SK-N-DZ (cell line): ENCODE measurements at places on chromosomes 4 and X.
A peak's percentile ranks its signal among the peaks of the same experiment; 100 is the strongest.

GRCh38 chr4:78217557-78217956 lies 160.4 kb downstream of the FRAS1 start:
- DNase-seq = no peak

DNA sequence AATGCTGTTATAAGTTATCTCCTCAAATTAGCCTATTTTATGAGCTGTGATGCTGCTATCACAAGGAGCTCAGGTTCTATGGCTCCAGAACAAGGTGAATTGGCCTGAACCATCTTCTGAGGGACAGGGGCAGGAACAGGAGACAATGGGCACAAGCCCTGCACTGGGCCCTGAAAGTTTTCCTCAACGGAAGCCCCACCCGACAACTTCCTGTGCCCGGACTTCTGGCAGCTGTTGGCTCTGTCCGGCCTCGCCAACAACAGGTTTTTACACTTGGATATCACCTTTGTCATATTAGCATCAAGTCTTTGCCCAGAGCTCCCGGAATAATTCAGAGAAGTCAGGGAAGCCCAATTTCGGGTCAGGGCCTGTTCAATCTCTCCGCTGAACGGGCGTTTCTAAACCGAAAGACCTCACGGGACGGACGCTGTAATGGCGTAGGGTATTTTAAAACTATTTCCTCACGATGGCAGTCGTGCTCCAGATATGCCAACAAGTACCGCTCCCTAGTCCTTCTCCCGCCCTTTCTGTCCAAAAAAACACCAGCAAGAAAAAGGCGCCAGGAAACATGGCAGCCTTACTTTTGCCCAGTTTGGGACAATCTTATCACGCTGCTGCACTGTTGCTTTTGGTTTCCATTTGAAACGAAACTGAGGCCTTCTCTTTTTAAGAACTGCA lies 201.0 kb upstream of the STK26 start:
- peak; percentile 50 for DNase-seq

DNA sequence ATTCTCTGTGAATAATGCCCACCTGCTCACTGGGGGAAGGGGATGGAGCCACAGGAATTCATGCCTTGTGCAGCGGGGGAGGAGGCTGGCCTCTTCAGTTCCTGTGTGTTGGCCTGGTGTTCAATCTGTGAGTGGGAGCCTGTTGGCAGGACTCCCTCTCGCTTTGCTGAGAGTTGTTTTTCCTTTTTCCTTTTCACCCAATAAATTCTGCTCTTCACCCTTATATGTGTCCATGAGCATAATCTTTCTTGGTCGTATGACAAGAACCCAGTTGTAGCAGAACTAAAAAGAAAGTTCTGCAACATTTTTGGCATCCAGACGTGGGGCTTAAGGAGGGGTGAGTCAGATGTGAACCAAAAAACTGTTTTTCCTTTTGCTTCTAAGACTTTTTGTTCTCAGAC lies 235.2 kb upstream of the HDX start:
- DNase-seq = no peak

DNA sequence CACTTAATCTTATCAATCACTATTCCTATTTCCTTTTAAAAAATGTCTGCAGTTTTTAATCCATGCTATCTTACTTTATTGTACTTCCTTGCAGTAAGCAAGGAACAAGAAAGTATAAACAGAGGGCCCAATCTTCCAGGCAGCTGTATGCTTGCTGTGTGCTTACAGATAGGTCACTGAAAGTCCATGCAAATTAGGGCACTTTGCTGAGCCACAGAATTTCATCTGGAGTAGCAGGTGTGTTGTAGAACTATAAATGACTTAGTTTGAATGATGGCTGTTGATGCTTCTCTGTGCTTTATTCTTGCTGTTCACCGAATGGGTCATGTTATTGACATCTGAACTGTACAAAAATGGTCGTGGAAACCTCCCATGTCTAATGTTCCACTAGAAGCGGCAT lies 154.6 kb downstream of the ATOH1 start:
- DNase-seq = no peak

DNA sequence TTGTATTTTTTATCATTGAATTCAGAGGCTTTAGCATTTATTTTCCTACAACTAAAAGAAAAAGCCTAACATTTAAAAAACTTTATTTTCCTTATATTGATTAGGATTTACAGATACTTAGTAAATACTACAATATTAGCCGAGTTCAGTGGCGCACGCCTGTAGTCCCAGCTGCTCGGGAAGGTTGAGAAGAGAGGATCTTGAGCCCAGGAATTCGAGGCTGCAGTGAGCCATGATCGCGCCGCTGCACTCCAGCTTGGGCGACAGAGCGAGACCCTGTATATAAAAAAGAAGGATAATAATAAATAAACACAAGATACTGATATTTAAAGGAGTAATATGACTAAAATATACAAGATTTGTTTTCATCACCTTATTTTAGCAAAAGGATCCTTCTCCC lies 681 bp upstream of the UPF3B start:
- peak; percentile 26 for DNase-seq

DNA sequence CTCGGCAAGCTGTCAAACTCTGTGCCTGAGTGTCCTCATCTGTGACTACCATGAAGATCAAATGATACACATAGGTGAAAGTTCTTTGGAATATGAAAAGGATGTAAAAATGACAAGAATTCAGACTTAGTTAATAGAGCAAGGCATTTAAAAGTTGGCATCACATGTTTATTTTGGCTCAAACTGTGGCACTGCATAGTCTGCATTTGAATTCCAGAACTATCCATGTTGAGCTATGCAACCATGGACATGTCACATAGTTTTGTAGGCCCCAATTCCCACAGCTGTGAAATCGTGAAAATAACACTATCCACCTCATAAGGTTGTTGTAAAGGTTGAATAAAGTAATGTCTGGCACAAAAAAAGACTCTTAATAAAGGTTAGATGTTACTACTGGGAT lies 33.9 kb downstream of the AFF2 start:
- DNase-seq = no peak

DNA sequence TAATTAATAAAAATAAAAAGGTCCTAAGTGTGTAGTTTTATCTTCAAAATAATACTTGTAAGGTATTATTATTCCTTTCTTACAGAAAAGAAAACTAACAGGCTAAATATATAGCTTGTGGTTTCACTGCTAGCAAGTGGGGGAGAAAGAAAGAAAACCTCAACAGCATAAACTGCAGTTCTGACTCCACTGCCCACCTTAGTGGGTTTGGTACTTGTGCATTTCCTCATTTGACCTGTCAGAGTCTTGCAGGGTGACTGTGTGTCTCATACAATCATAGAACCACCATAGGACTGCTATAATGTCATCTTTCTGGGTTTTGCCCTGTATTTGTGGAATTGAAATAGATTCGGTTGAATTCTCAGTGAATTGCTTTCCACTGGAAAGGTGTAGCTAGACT lies 94.7 kb upstream of the PUDP start:
- DNase-seq = no peak

- DNase-seq = no peak
Measured at GRCh38 chr4:174209341-174209740, 74.1 kb downstream of the FBXO8 start.

DNA sequence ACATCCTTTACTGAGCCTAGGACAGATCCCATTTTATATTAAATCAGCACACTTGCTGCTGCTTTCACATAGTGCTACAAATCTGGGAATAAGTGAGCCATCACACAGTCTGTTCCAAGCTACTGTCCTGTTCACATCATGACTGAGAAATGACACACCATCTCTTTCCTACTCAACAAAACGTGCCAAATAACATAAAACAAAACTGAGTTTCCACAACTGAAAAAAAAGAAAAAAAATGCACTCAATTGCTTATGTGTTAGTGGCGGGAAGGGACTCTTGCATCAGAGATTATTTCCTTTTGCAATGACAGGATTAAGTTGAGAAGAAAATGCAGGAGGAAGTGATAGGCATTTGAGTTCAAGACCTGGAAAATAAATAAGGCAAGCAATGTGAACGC lies 109.0 kb downstream of the SHROOM4 start:
- no peak for DNase-seq

- no peak for DNase-seq
Measured at GRCh38 chr4:45971108-45971507, 152.7 kb downstream of the GABRG1 start.

GRCh38 chr4:128703948-128704347 lies 105.6 kb upstream of the JADE1 start:
- no peak for DNase-seq

GRCh38 chr4:57672846-57673433 lies 562.8 kb upstream of the IGFBP7 start:
- no peak for DNase-seq

DNA sequence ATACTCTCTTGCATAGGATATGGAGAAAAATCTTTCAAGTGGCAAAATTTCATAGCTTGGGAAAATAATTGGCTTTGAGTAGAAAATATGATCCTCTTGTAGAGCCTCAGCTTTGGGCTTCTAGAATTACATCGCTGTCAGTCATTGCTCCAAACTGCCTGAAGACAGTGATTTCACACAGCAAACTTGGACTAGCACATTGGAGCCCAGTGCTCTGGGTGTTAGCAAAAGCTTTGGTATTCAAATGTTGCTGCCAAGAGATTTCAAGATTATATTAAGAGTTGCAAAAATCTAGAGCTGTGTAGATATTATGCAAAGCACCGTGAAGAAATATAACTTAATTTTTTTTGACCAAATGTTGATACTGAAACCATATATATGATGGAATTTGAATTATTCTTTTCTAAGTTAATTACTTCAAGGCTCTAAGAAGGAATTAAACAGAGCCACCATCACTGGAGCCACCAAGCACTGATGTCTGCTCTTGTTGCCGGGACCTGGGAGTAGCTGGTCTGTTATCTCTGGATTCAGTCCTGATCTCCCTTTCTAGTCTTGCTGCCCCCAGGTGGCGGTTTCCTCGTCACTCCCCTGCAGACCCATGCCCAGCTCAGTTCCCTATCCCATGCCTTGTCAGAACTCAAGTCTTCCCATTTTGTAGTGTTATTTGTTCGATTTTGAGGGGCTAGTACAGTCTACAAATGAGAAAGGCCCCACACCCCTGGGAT lies 260.7 kb upstream of the SFRP2 start:
- DNase-seq = peak; percentile 1

DNA sequence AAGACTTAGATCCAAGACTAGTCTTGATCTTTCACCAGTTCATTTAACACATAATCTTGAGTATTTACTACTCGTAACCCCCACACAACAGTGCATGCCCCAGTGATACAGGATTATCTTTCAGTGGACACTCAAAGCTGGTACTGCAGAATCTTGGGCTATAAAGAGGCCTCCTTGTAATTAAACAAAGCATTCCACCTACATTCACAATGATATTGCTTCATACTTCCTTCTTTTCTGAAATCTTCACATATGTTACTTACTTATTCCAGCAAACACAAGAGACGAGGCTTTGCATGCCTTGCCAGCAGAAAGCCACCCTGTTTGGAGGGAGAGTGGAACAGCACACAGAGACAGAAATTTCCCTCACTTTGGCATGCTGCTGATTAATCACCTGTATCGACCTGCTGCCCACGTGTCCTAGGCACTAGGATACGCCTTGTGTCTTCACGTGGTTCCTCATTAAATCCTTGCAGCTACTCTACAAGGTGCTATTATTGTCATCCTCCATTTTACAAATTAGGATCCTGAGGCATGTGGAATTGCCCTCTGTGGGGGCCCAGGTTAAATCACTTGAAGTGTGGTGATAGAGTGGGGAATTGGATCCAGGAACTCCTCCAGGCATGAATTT lies 77.3 kb downstream of the FAM184B start:
- DNase-seq = no peak

GRCh38 chr4:141132709-141133145 lies 542 bp downstream of the RNF150 start:
- peak; percentile 29 for DNase-seq

- no peak for DNase-seq
Measured at GRCh38 chrX:117641913-117642656, 474.5 kb downstream of the KLHL13 start.

- no peak for DNase-seq
Measured at GRCh38 chrX:10110984-10111363, 45.8 kb upstream of the CLCN4 start.

DNA sequence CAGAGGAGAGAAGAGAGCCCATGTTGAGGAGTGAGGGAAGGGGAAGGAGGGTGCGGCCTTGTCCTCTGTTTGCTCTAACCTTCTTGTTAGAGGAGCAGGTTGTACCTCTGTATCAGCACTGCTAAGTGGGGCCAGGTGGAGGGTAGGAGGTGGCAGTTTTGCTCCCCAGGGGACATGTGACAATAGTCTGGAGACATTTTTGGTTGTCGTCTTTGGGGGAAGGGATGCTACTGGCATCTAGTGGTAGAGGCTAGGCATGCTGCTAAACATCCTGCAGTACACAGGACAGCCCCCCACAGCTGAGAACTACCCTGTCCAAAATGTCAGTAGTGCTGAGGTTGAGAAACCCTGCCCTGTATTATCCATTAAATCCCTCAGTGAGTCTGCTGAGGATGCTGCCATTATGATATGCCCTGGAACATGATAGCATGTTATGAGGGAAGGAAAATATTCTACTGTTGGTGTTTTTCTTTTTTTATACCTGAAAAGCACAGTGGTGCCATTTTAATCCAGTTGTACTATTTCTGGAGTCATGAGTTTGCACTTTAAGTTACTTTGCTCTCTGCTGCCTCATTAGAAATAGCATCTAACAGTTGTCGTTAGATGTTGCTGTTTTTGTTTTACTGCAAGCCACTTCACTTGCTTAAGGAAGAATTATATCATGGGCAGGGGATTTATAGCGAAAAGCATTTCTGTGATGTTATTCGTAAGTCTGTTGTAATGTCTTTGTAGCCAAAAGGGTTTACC lies 90.6 kb downstream of the LRP2BP start:
- peak; percentile 12 for DNase-seq

DNA sequence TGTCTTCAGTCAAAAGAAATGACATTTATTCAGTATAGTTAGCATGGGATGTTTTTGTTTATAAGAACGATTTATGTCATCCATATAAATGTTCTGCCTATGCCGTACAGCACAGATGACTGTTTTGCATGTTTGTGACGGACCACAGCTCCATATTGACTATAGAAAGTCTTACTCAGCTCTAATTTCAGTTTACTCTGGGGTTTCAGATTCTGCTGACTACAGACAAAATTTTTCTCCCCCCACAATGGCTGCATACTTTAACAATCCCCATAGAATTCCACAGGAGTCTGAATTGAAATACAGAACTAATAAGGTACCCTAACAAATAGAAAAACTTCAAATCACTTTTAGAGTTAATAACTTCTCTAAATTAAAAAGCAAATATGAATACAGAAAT lies 191.0 kb downstream of the SCFD2 start:
- no peak for DNase-seq

DNA sequence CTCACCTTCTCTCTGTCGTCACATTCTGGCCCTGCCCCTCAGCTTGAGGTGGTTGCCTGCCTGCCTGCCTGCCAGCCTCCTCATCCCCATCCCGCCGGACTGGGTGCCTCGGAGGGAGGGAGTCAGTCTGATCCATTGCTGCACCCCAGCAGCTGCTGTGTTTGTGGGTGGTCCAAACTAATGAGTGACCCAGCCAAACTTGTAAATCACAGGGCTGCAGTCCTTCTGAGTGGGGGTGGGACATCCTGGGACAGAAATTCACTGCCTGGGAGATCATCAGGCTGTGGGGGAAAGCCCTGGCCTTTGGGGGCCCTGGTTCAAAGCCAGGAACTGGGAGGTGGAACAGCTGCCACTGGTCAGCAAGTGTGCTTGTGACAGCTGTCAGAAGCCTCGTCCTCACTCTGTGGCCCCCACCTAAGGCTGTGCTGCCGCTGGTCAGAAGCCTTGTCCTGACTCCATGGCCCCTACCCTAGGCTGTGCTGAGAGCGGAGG lies 5.6 kb downstream of the GPR78 start:
- DNase-seq = no peak

- DNase-seq = no peak
Measured at GRCh38 chr4:38154681-38155588, 194.7 kb downstream of the PTTG2 start.
